ENCODE measurements at places on chromosomes 3 and 15.

DNA sequence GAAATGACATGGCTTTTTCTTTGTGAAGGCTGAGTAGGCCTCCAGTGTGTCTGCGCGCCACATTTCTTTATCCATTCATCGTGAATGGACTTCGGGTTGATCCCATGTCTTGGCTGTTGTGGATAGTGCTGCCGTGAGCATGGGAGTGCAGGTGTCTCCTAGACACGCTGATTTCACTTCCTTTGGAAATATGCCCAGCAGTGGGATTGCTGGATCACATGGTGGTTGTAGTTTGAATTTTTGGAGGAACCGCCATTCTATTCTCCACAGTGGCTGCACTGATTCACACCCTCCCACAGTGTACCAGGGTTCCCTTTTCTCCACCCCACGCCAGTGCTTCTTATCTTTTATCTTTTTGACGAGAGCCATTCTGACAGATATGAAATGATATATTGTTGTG is 171.7 kb downstream of the NSMCE3 start:
- no peak for DNase-seq

- no peak for DNase-seq
Measured at GRCh38 chr3:46905661-46906451, 28.3 kb downstream of the PTH1R start.

GRCh38 chr3:119643528-119643927 is 16.9 kb downstream of the POPDC2 start:
- no peak for DNase-seq

DNA sequence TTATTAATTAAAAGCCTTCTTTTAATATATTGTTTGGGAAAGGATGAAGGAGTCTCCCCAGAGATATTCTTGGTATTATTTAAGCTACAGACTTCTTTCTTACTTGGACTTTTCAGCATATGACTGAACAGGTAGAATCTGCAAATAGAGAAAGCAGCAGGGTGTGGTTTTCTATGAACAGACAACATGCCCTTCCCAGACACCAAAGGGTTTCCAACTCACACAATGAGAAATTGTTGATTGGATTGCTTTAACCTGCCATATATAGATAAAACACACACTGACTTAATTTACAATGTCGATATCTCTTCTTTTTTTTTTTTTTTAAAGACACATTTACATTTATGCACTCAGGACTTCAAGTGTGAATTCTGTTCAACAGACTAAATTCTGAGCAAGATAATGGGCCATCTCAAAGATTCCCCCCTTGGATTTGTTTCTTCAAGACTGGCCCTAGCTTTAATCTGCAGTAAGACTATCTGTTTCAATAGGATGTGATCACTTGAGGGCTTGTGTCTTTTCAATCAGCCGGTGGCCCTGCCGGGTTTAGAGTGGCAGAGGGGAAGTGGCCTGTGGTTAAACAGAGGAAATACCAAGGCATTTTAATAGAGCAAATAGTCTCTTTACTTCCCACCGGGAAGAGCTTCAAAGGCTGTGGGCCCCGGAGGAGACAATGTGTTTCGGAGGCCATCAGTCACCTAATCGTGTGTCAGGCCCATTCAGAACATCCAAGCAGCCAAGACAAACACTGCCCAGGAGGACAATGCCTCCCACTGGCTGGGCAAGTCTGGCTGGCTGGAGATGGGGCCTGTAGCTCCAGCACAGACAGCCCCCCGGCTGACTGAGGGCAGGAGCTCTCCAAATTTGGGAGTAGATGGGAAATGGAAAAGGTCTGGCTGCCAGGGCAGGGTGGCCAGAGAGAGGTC is 6.1 kb downstream of the IL17RD start:
- DNase-seq: no peak

DNA sequence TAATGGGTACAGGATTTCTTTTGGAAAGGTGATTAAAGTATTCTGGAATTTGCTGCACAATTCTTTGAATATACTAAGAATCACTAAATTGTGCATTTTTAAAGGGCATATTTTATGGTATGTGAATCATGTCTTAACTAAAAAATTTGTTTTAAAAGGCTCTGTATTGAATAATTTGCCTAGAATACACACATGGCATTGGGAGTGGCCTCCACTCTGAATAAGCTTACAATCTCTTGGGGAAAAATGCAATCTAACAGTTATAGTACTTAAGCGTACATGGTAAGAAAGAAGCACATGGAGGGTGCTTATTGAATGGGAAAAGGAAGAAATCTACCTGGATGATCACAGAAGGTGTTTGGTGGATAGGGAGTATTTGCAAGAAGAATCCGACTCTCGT is 385.1 kb downstream of the LPP start:
- DNase-seq: no peak

- no peak for DNase-seq
Measured at GRCh38 chr15:80012060-80012726, 41.2 kb upstream of the BCL2A1 start.

GRCh38 chr3:139132976-139133375 is 88.3 kb upstream of the PRR23C start:
- DNase-seq: no peak

- DNase-seq: no peak
Measured at GRCh38 chr3:48652923-48653715, 9.6 kb downstream of the CELSR3 start.

DNA sequence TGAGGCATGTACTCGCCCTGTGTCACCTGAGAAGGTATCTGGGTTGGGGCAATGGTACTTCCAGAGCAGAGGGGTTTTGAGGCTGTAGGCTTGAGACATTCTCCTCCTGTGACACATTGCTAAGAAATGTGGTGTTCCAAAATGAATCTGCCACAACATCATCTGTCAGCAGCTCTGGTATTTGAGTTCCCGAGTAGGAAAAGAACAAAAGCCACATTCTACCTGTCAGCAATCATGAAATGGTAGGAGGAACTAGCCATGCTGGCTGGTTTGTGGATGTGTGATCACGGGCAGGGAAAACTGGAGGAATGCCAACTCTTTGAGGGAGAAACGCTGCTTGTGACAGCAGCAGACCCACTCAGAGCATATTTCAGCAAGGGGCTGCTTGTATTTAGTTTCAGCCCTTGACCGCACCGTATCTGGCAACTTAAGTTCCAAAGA is 579.4 kb upstream of the TBL1XR1 start:
- DNase-seq: no peak

- DNase-seq: no peak
Measured at GRCh38 chr3:53690521-53690920, 155.7 kb downstream of the CHDH start.

GRCh38 chr3:157111518-157111917 is 48.4 kb downstream of the CCNL1 start:
- DNase-seq: no peak

- no peak for DNase-seq
Measured at GRCh38 chr3:141012571-141012970, 38.6 kb upstream of the SPSB4 start.

- DNase-seq: no peak
Measured at GRCh38 chr3:40911928-40912327, 287.4 kb upstream of the CTNNB1 start.

GRCh38 chr15:29573197-29573838 is 248.9 kb downstream of the TJP1 start:
- DNase-seq: no peak

GRCh38 chr15:67685008-67685599 is 140.2 kb upstream of the SKOR1 start:
- no peak for DNase-seq

GRCh38 chr15:24858737-24859601 is 95.8 kb upstream of the SNRPN start:
- no peak for DNase-seq

DNA sequence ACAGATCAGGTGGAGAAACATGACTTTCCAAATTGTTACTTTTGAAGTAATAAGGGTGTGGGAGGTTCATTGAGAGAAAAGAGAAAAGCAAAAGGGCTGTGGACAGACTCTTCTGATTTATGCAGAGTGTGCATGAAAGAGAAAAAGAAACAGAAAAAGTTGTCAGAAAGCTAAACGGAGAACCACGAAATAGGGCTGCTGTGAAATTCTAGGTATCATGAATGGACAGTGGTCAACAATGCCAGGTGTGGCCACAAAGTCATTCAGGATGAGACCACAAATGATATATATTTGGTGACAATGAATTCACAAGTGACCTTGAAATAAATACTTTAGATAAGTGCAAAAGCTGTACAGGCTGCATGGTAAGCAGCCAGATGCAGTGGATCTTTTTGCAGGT is 170.1 kb downstream of the IL5RA start:
- DNase-seq: no peak

DNA sequence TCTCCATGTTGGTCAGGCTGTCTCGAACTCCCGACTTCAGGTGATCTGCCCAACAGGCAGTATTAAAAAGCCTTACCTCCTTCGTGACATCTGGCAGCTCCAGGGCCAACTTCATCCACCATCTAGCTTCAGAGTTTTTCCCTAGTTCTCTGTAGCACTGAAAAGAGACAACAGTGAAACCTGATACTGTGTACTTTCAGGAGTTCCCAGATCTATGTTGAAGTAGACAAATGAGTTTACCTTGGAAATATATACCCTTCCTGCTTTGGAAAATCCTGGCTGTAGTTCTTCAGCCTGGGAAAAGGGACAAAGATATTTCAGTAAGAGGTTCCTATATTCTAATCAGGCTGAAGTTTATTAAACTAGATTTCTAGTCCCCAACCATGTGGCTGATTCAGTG is 18.0 kb downstream of the RMDN3 start:
- no peak for DNase-seq

DNA sequence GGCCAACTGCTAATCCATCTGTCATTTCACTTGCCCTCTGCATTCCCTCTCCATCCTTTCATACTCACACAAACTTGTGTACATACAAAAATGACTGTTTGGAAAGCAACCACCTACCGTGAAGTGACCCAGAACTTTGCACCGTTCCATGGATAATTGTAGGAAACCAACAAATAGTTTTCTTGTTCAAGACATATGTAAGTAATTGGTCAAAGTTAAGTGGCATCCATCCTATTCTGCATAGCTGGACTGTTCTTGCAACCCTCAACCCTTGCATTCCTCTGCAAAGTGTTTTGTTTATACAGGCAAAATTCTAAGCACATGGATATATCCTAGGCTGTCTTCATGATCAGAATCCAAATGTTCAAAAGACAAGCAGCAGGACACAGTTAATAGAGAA is 592.5 kb downstream of the MECOM start:
- DNase-seq: no peak

DNA sequence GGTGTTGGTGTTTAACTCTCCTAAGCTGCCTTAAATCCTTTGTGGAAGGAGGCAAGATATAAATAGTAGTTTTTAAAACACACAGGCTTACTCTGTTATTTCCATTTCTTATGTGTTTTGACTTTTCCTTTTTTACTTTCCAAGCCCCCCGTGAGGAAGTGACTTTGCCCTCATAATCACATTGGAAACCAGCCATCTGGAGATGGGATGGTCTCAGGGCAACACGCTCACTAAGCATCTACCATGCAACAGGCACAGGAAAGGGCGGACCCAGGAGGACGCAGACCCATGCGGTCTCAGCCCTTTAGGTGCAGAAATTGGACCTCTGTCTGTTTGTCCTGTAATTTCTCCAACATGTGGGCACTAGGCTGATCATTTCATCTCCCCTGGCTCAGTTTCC is 115.7 kb downstream of the PDZRN3 start:
- no peak for DNase-seq

GRCh38 chr3:12629560-12629959 is 34.4 kb downstream of the RAF1 start:
- DNase-seq: no peak

- no peak for DNase-seq
Measured at GRCh38 chr3:184448321-184449160, 68.7 kb downstream of the CHRD start.

GRCh38 chr3:18223571-18223970 is 201.6 kb downstream of the SATB1 start:
- no peak for DNase-seq

- no peak for DNase-seq
Measured at GRCh38 chr3:38281895-38282686, at the start of gene SLC22A14. Gene SLC22A14 (plus strand): TSS chr3:38282294. CDS start chr3:38306027, 23,733 bp downstream.

DNA sequence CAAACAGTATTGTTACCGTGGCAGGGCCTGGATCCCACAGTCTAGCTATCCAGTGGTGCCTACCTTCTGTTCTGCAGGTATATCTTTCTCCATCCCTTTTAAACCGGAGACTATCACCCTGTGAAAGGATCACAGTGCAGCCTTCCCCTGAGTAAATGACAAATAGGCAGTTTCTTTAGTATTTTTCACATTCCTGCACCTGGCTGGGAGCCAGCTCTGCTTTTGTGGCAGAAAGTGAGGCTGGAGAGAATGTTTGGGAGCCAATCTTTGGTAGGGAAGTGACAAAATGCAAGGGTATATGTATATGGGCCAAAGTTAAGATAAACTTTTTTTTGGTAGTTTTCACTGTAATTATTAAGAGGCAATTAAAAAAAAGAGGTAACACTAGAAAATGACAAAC is 54.8 kb downstream of the ARHGEF26 start:
- no peak for DNase-seq

GRCh38 chr3:46239301-46239938 is 2.8 kb upstream of the CCR3 start:
- DNase-seq: no peak

GRCh38 chr3:46883054-46883829 is 5.7 kb downstream of the PTH1R start:
- no peak for DNase-seq

- DNase-seq: no peak
Measured at GRCh38 chr3:150623945-150624344, 20.8 kb downstream of the SELENOT start.

- no peak for DNase-seq
Measured at GRCh38 chr3:79047581-79047980, 720.2 kb downstream of the ROBO1 start.

DNA sequence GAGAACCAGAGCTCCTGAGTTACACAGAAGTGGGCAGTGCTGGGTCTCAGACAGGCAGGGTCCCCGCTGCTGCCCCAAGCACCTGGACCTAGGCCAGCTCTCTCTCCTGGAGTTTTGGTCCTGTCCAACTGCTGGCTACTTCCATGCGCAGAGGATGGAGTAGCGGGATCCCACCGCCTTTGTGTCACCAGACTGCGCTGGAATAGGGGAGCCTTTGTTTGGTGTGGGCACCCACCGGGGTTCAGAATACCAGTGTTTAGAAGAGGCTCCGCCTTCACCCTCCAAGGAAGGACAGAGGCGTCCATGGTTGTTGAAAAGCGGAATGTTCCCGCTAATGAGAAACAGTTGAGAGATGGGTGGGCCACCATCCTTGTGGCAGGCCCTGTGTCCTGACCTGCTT is 154.4 kb downstream of the DNAJB8 start:
- no peak for DNase-seq

DNA sequence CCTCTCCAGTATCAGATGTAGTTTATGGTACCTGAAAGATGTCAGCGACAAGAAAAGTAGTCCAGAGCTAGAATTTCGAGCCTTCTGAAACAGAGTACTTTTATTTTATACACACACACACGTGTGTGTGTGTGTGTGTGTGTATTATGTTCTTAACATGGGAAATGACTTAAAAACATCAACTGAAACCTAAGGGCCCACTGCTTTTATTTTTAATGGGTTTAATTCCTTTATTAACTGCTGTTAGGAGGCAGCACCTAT is 1.9 kb downstream of the TCF12 start:
- DNase-seq: no peak

DNA sequence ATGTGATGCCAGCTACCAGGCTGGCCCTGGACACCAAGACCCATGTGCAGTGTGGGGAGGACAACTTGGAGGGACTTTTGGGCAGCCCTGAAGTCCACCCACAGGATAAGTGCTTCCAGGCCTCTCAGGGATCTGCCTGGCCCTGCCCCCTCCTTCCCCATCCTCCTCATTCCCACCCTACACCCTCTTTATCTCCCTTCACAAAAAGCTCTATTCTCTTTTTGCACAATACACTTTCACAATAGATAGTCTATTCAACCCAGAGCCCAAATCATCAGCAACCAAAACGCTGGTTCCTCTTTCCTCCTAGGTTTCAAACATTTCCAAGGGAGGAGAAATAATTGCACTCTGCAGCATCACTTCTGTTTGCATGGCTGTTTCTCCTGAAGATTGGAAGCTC is 7.8 kb upstream of the ZNF710 start:
- no peak for DNase-seq

All from stimulated activated CD8-positive, alpha-beta memory T cell treated with anti-CD3 and anti-CD28 coated beads, Interleukin-4, amount 100 ng/mL, for 4 hours (primary cell).